ENCODE measurements at places on chromosomes 2 and 18. TPM values are rescaled to one million over a fixed set of nuclear protein-coding genes. Genes with fewer than 3 reads are reported as not detected.

Gene HS6ST1
- 11.4 TPM for total RNA-seq

Gene ALPI
- not detected for total RNA-seq

Gene UGT1A4
- total RNA-seq, result 0.12 TPM

- peak; percentile 38 for DNase-seq
- H3K36me3 ChIP-seq, result no peaks in the 10 kb centered on the region
- H3K4me1 ChIP-seq, result no peaks in the 10 kb centered on the region
- no peak overlapping the region for H3K4me3 ChIP-seq
Measured at GRCh38 chr2:78418021-78418420, 607.5 kb upstream of the REG3G start.

Gene DSG2
- total RNA-seq, result 106 TPM

Gene HOXD1
- total RNA-seq, result not detected

DNA sequence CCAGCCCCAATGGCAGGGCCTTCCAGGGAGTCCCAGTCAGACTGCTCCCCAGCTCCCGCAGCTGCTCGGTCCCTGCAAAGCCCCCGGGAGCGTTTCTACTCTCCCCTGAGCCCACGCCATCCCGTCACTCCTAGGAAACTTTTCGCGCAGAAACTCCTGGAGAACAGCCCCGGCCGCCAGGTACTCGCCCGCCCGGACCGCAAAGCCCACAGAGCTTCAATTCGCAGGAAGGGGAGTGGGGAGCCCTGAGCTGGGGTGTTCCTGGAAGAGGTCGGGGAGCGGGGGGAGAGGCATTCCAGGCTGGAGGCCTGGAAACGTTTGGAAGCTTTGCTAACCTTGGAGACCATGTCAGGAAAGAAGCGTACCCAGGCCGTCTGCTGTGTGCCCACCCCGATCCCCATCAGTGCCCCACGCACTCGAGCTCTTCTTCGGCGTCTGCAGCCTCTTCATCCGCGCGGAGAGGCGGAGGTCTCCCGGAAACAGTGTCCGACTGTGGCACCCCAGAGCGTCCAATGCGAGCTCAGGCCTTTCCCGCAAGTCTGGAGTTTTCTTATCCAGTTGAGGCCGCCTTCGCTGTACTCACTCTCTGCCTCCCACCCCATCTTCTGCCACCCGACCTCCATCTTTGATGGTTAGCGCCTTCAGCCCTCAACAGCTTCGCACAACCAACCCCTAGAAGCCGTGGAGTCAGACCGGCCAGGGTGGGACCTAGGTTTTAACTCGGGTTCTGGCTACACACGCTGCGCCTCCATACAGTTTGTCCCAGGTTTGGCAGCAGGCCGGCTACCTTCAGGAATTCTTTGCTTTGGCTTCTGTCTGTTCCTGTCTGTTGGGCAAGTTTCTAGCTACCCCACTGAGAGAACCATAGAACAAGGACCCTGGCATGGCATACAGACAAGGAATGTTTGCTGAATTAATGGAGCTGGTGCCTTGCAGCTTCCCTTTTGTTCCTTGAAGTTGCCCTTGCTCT, 3.7 kb downstream of the PCGF1 start:
- DNase-seq, result no peak
- H3K27ac ChIP-seq, result no peak overlapping the region
- no peak overlapping the region for H3K4me3 ChIP-seq
- peaks cover 31% of the 10 kb centered on the region for H3K4me1 ChIP-seq

Gene REG1A
- total RNA-seq, result not detected

- H3K27me3 ChIP-seq, result no peaks in the 10 kb centered on the region
- peak; percentile 92 for DNase-seq
- H3K4me1 ChIP-seq, result peaks cover 13% of the 10 kb centered on the region
Measured at GRCh38 chr18:48002933-48003365, 72.5 kb upstream of the SMAD2 start.

Gene GKN2
- not detected for total RNA-seq

GRCh38 chr2:31004257-31004656, 134.0 kb downstream of the GALNT14 start:
- peak; percentile 16 for DNase-seq
- H3K4me1 ChIP-seq, result no peaks in the 10 kb centered on the region
- H3K36me3 ChIP-seq, result peaks cover 6% of the 10 kb centered on the region
- no peaks in the 10 kb centered on the region for H3K27me3 ChIP-seq

Gene SP3
- total RNA-seq, result 73.8 TPM

GRCh38 chr2:157061799-157062198, 195.7 kb upstream of the GALNT5 start:
- no peak for DNase-seq
- H3K27me3 ChIP-seq, result no peaks in the 10 kb centered on the region
- no peak overlapping the region for H3K27ac ChIP-seq
- H3K36me3 ChIP-seq, result no peaks in the 10 kb centered on the region

DNA sequence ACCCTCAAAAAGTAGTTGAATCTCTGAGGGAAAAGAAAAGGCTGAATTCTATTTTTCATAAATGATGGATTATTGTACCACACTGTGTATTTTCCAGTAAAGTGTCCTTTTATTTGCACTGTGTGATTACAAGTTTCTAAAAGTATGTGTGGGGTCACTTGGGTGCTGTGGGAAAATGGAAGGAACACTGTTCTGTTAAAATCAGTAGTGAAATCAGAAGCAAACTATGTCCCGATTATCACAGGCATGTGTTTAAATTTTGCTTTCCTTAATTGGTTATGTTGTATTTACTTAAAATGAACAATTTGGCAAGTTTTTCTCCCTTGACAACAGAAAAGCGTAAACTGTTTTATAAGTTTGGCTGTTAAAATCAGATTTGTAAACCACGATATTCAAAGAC, 353.1 kb downstream of the ARHGAP15 start:
- no peak overlapping the region for H3K27ac ChIP-seq
- H3K4me1 ChIP-seq, result no peaks in the 10 kb centered on the region
- no peak overlapping the region for H3K4me3 ChIP-seq

- H3K4me3 ChIP-seq, result no peak overlapping the region
- H3K36me3 ChIP-seq, result no peaks in the 10 kb centered on the region
- no peak overlapping the region for H3K27ac ChIP-seq
Measured at GRCh38 chr18:41372046-41372665, 582.9 kb upstream of the PIK3C3 start.

- H3K27ac ChIP-seq, result no peak overlapping the region
- no peaks in the 10 kb centered on the region for H3K4me1 ChIP-seq
- no peak overlapping the region for H3K4me3 ChIP-seq
- H3K36me3 ChIP-seq, result peaks cover 35% of the 10 kb centered on the region
- peak; percentile 19 for DNase-seq
Measured at GRCh38 chr2:97774425-97774824, 61.0 kb downstream of the ZAP70 start.

- no peak overlapping the region for H3K4me3 ChIP-seq
- H3K27me3 ChIP-seq, result no peaks in the 10 kb centered on the region
- H3K36me3 ChIP-seq, result no peaks in the 10 kb centered on the region
- DNase-seq, result no peak
Measured at GRCh38 chr18:42850174-42851083, 265.1 kb downstream of the RIT2 start.

GRCh38 chr2:237752761-237753165, 45.8 kb upstream of the RBM44 start:
- H3K27me3 ChIP-seq, result no peaks in the 10 kb centered on the region
- no peak overlapping the region for H3K27ac ChIP-seq
- no peak overlapping the region for H3K4me3 ChIP-seq

DNA sequence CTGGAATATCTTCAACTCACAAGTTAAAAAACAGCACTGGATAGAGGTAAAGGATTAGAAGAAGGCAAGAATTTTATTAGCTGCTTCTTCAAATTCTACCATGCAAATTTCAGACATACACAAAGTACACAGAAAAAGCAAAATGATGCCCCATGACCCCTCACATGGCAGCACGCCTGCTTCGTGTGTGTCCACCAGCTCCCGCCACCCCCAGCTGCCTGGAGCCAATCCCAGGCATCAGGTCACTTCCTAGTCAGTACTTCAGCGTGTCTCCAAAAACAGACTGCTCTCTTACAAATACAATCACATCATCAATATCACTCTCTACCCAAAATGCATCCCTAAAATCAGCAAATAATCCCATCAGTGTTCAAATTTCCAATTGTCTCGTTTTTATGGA, 35.8 kb downstream of the IMPA2 start:
- H3K27ac ChIP-seq, result no peak overlapping the region
- H3K4me1 ChIP-seq, result peaks cover 17% of the 10 kb centered on the region
- no peaks in the 10 kb centered on the region for H3K27me3 ChIP-seq
- DNase-seq, result no peak
- no peak overlapping the region for H3K4me3 ChIP-seq
- peaks cover 23% of the 10 kb centered on the region for H3K36me3 ChIP-seq

DNA sequence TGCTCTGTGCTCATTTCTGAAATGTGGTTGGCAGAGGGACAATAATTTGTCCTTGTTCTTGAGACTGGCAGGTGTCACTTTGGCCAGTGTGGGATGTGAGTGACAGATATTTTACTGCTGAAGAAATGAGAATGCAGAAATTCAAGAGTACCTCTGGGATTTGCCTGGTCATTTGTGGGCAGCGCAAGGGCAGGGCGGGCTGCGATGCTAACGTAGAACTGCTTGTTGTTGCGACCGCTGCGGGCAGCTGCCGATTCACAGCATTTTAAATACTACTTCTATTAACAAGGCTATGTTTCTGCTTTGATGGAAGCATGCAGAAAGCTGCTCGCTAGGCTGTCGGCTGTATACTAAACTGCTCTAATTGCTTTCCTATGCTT, 268.6 kb downstream of the FIGN start:
- no peaks in the 10 kb centered on the region for H3K27me3 ChIP-seq
- no peak overlapping the region for H3K4me3 ChIP-seq
- DNase-seq, result no peak
- H3K27ac ChIP-seq, result no peak overlapping the region
- H3K4me1 ChIP-seq, result peaks cover 10% of the 10 kb centered on the region

Gene RPRM
- total RNA-seq, result not detected

- H3K4me1 ChIP-seq, result no peaks in the 10 kb centered on the region
- no peaks in the 10 kb centered on the region for H3K27me3 ChIP-seq
- peak; percentile 3 for DNase-seq
- no peak overlapping the region for H3K27ac ChIP-seq
Measured at GRCh38 chr2:208608122-208608835, 201.7 kb downstream of the PTH2R start.

Gene EDAR
- 0.37 TPM for total RNA-seq

Gene NT5C1B
- not detected for total RNA-seq

GRCh38 chr18:74360852-74361655, 45.4 kb downstream of the C18orf63 start:
- H3K4me3 ChIP-seq, result no peak overlapping the region
- no peak overlapping the region for H3K27ac ChIP-seq
- no peaks in the 10 kb centered on the region for H3K36me3 ChIP-seq
- no peak for DNase-seq

DNA sequence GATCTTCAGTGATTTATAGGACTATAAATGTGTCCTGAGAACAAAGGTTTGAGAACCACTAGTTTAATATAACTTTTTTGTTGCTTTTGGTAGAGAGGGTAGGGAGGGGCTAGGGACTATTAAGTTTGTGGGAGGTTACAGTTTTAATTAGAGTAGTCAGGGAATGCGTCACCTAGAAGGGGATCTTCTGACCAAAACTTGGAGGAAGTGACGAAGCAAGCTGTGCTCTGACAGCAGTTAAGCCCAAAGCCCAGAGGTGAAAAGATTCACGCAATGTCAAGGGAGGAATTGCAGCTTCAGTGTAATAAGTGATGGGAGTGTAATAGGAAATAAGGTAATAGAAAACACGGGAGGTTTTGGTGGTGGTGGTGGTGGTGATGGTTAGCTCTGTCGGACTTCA, 8.1 kb downstream of the TDRD15 start:
- H3K4me3 ChIP-seq, result no peak overlapping the region
- H3K27me3 ChIP-seq, result peaks cover 38% of the 10 kb centered on the region
- H3K27ac ChIP-seq, result no peak overlapping the region
- H3K36me3 ChIP-seq, result no peaks in the 10 kb centered on the region
- no peak for DNase-seq
- no peaks in the 10 kb centered on the region for H3K4me1 ChIP-seq

DNA sequence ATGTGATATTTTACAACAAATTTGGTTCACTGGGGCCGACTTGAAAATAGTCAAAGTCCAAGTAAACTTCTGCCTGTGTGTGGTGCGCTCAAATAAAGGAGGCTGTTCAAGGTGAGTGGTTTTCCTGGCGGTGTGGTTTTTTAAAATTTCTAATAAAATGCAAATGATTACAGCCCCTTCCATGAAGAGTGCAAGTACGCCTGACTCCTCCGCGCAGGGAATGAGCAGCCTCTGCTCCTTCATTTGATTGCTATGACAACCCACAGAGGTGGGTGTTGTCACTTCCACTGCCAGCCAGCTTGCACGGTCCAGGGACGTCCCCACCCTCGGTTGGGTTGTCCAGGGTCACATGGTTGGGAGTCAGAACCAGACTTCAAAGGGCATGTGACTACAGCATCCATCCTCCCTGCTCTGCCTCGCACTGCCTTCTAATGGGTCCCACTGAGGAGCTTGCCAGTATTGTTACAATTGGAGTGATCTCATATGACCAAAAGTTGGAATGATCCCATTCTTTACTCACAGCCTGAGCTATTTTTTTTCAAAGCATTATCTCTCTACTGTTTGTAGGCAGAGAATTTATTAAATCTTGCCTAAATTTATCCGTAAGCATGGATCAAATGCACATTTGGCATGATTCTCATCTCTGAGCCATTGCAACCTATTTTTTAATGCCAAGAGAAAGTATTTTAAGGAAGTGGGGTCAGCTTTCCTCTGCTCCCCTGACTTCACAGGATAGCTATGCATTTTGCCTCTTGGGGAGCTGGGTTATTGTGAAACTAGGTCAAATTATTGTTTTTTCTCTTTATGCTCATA, 121.3 kb downstream of the AGAP1 start:
- peak; percentile 23 for DNase-seq
- peaks cover 12% of the 10 kb centered on the region for H3K4me1 ChIP-seq
- no peaks in the 10 kb centered on the region for H3K36me3 ChIP-seq

DNA sequence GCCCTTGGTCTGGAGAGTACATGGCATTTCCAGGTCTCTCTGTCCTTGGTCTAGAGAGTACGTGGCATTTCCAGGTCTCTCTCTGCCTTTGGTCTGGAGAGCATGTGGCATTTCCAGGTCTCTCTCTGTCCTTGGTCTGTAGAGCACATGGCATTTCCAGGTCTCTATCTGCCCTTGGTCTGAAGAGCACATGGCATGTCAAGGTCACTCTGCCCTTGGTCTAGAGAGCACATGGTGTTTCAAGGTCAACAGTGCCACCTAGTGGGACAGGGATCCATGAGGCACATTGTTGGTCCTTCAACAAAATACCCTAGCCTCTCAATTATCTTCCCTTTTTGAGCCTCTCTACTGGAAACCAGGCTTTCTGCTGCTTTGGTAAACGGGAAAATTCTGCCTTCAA, 250.2 kb downstream of the OTX1 start:
- no peak overlapping the region for H3K27ac ChIP-seq
- no peaks in the 10 kb centered on the region for H3K27me3 ChIP-seq
- no peak overlapping the region for H3K4me3 ChIP-seq
- H3K36me3 ChIP-seq, result no peaks in the 10 kb centered on the region
- no peaks in the 10 kb centered on the region for H3K4me1 ChIP-seq

Gene IHH
- not detected for total RNA-seq

DNA sequence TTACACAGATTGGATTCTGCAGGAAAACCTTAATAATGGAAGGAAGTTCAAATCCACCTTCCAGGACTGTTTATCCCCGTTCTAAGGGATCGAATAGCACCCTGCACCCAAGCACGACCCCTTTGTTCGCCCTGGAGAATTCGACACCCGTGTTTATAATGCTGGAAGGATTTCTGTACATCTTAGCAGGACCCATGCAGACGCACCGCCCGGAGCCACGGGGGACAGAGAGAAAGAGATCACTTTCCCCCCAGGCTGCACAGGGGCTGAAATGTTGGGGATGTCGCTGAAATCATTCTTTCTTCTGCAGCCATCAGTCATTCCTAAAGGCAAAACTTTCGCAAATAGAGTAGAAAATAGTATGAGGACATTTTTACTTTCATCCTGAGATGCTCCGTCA, 238.7 kb upstream of the SALL3 start:
- DNase-seq, result no peak
- no peak overlapping the region for H3K27ac ChIP-seq
- no peak overlapping the region for H3K4me3 ChIP-seq
- H3K4me1 ChIP-seq, result no peaks in the 10 kb centered on the region

Measured in MCF 10A (cell line).